CD4-positive, alpha-beta memory T cell (primary cell): ENCODE measurements at places on chromosomes 12 and 14. TPM values are rescaled to one million over a fixed set of nuclear protein-coding genes. Genes with fewer than 3 reads are reported as not detected.

The GZMB gene
- total RNA-seq, result not detected

The OR11H12 gene
- total RNA-seq, result not detected

The TAS2R10 gene
- total RNA-seq, result 0.44 TPM

DNA sequence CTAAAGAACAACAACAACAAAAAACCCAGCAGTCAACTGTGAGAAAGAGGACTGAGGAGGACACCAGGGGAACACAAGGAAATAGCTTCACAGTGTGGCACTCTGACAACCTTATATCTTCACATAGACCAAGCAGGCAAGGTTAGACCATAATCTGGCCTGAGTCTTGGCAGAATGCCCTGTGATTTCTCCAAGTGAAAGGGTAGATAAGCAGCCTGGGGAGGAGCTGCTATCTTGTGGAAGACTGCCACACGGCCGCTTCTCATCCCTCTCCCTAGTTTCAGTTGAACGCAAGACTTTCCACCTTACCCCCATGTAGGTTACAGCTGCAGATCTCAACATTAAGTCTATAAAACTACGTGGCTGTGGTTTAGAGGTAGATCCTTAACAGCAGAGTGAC, 3.7 kb downstream of the SLC25A21 start:
- no peak for DNase-seq

DNA sequence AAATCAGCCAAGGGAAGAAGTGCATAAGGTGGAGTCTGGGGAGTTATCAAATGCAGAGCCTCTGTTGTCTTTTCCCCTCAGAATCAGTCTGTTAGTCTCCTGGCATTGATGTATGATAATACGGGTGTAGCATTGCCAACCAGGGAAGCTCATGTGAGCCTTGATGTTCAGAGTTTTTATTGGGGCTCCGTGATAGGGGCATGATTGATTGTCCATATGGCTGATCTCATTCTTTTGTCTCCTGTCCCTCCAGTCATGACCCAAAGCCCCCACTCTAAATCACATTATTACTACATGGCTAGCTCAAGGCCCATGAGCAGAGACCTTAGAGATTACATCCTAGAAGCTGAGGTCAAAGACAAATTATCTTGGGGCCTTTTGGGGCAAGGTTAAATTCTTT, 140.9 kb downstream of the NUBPL start:
- DNase-seq, result no peak

The SYCP3 gene
- 0.28 TPM for total RNA-seq

GRCh38 chr14:79229383-79229909, 981.9 kb downstream of the DIO2 start:
- DNase-seq, result no peak

- no peak for DNase-seq
Measured at GRCh38 chr12:8554451-8555195, 13.9 kb upstream of the CLEC4E start.
